ENCODE measurements at places on chromosomes 2 and 18. TPM values are rescaled to one million over a fixed set of nuclear protein-coding genes. Genes with fewer than 3 reads are reported as not detected.
A peak's percentile ranks its signal among the peaks of the same experiment; 100 is the strongest.

ITPRIPL1 gene
- total RNA-seq = 0.73 TPM

SULT1C4 gene
- total RNA-seq = not detected

GRCh38 chr2:198700319-198700718 lies 757.4 kb downstream of the SATB2 start:
- no peak for DNase-seq

DNA sequence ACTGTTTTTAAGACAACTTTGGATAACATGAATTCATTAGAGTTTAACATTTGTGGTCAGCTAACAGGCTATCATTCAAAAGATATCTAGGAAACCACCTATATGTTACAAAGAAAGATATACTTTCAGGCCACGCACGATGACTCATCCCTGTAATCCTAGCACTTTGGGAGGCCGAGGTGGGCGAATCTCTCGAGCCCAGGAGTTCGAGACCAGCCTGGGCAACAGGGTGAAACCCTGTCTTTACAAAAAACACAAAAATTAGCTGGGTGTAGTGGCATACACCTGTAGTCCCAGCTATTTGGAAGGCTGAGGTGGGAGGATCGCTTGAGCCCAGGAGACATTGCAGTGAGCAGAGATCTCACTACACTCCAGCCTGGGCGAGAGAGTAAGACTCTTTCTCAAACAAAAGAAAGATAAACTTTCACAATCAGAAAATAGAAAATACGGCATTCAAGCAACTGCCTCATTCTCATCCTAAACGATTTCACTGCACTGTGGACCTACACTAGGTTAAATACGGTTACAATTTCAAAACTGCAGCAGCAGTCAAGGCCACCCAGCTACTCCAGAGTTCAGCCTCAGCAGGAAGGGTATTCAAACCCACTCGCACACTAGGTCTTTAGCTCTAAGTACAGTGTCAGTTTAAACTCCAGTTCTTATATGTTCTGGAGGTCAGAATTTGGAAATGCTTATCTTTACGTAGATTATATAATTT lies 250.0 kb upstream of the SLC39A10 start:
- peak; percentile 14 for DNase-seq

DCAF17 gene
- 15.2 TPM for total RNA-seq

GRCh38 chr2:19357402-19358241 lies 801 bp downstream of the OSR1 start:
- DNase-seq = no peak

- no peak for DNase-seq
These were observed 61.6 kb upstream of the SNTG2 start for GRCh38 chr2:888906-889566.

GRCh38 chr2:75042823-75043222 lies 84.4 kb downstream of the POLE4 start:
- no peak for DNase-seq

DNA sequence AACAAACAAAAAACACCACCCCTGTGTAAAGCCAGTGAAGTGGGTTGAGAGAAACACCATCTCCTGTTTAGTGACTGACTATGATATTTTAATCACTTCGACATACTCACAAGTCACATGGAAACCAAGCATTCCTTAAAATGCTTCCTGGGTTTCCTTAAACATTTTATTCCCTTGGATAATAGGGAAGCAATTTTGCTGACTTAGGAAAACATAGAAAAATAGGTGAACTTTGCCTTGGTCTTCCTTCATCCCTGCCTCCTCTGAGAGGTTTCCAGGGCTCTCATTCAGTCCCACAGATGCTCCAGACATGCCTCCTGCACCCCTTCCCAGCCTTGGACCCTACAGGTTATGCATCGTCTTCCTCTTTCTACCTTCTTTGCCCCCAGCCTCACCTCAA lies 122.6 kb upstream of the SERPINE2 start:
- DNase-seq = no peak

DNA sequence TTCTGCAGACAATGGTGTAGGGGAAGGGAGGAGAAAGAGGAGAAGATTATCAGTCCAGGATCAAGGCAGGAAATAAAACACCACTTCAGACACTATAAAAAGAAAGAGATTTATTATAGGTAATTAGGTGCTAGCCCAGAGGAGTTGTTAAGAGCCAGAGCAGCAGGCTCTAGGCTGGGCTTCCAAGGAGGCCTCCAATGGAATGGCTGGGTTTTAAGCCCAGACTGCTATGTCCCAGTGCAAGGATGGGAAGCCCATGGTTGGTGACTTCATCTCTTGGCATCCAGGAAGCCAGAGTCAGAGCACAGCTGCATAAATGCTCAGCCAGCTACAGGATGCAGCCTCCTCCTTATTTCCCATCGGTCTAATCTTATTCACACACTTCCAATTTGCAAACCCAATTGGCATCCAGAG lies 95.6 kb downstream of the LAMA3 start:
- peak; percentile 89 for DNase-seq

DNA sequence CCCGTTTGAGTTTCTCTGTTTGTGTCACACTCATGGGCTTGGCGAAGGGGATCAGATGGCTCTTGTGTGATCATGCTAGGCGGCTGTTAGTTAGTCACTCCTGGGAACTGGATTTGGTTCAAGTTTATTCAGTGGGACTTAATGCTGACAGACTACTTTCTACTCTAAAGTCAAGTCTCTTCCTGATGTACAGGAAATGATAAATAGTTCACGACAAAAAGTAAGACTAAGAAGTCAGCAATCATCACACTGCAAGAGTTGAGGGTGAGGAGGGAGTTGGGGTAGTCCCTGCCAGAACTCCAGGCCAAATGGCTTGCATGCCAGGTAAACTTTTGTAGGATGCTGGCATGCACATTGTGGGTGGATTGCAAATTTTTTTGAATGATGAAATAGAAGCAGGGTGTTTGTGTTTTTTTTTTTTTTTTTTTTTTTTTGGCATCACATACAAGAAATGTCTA lies 25.1 kb upstream of the CCL20 start:
- peak; percentile 61 for DNase-seq

SP140L gene
- total RNA-seq = 9.3 TPM

DNA sequence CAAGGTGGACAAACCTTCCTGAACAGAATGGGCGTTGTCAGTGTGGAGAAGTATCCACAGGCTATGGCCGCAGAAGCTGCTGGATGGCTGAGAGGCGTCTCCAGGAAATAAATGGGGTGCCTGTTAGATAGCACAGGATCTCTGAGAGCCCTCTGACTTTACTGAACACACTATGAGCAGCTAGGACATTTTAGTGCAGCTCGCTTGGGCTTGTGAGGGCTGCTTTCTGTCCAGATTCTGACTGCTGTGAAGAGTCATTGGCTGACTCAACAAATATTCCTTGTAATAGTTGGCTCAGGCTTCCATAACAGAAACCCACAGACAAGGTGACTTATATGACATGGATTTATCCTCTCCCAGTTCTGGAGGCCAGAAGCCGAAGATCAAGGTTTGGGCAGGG lies 100.2 kb upstream of the SNTG2 start:
- peak; percentile 64 for DNase-seq

GRCh38 chr2:1731963-1732768 lies 12.1 kb downstream of the PXDN start:
- DNase-seq = no peak

DNA sequence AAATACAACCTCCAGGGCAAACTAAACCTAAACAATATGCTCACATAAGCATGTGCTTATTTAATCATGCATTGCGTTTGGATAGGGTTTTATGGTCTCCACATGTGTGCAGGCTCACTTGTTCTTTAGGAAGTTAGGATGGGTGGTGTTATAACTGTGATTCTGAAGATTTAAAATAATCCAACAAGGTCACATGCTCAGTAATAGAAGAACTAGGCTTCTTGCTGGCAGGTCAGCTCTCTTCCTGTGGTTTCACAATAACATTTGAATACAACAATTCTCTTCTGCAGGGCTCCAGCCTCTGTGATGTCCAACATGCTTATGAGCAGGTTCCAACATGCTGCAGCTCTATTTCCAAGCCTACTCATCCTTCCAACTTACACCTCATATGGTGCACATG lies 84.0 kb downstream of the MYL12B start:
- no peak for DNase-seq

DNAJC27 gene
- 1.8 TPM for total RNA-seq

GRCh38 chr2:175282300-175282699 lies 100.8 kb upstream of the ATP5MC3 start:
- DNase-seq = peak; percentile 28

DNA sequence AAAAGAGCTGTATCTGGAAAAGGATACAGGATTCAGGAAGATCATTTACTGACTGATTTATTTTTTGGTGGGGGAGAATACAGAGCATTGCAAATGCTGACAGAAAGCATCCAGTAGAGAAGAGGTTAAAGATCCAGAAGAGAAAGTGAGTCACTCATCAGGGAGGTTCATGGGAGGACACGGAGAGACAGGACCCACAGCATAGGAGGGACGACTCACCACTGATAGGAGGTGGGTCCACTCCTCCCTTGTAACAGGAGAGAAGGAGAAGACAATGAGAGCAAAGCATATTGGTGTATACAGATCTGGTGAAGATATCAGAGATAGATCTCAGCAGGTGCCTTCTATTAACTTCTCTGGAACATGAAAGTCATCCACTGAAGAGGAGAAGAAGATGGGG lies 142.4 kb upstream of the AQP4 start:
- DNase-seq = peak; percentile 17

DNA sequence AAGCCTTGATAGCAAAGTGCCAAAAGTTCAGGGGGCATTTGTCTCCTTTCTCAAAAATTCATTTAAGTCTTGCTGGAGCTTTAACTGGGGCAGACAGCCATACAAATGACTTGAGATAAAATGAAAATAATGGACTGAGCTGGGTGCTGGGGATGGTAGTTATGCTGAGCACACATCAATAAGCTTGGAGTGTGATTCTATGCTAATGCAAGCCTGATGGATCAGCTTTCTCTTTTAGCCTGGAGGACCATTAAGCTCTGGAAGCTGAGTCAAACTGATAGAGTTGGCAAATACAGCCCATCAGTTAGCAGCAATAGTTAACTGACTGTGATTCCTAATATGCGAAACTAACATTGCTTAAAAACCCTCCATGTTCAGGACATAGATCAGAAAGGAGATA lies 98.0 kb downstream of the CAMKMT start:
- DNase-seq = no peak

MYOM1 gene
- not detected for total RNA-seq

- DNase-seq = no peak
These were observed 19.8 kb upstream of the SUCLG1 start for GRCh38 chr2:84478867-84479266.

DNA sequence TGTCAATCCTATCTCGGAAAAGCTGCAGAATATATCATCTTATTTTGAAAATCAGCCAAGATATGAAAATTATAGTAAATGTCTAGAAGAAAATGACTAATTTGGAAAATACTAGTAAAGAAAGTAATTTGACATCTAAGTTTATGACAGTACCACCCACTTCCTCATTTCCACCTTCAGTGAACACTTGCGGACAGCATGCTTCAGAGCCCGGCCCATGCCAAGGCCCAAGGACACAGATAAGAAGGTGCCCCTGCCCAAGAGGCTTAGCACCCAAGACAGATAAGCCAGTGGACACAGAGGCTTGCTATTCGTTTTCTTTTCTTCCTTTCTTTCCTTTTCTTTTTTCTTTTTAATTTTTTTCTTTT lies 4.8 kb upstream of the KCNG2 start:
- no peak for DNase-seq

TBR1 gene
- total RNA-seq = 0.13 TPM

Data from HT1080 (cell line).